ENCODE measurements at places on chromosomes 5 and 9.

DNA sequence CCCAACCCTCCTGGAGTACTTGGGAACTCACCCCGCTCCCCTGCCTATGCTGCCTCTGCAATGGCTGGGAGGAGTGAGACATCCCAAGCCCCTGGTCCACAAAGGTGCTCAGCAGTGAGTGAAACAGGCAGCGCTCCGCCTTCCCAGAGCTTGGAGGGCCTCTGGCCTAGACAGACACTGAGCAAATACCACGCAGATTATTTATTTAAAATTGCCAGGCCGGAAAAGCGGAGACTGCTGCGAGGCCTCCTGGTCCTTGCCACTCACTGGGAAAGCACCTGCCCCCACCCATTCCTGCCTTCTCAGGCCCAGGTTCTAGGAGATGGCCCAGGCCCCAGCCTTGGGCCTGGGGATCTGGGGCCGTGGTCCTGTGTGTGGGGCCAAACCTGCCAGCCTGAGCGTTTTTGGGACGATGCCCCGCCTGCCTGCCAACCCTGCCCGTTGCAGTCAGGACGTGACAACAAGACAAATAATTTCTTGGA lies 17.4 kb downstream of the FGF18 start:
- no peak for DNase-seq

GRCh38 chr5:82129723-82130285 lies 148.3 kb downstream of the RPS23 start:
- no peak for DNase-seq

DNA sequence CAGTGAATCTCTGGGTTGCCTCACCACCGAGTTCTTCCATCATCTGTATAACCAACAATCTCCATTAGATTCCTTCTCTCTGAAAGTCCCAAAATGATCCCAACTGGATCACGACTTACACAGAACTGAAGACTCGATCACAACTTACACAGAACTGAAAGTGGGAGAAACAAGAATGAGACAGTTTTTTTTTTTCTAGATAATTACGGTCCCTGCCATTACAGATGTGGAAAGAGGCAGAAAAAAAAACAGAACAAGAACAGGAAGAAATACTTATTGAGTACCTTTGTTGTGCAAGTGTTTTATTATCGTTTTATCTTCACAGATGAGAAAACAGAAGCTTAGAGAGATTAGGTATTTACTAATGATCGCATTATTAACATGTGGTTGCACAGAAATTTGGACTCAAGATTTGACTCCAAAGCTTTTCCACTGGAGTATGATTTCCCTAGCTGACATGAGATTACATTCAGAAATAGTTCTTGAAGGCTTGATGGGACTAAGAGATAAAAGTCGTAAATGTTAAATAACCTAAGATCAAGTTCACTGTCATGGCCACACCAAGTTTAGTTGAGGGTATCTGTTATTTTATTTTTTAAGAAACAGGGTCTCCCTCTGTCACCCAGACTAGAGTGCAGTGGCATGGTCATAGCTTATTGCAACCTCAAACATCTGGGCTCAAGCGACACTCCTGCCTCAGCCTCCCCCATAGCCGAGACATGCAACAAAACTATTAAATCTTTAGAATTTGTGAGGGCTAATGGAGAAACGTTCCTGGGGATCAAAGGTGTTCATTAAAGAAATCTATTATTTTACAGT lies 8.9 kb downstream of the PLK2 start:
- DNase-seq, result no peak

GRCh38 chr5:121737120-121737519 lies 114.6 kb upstream of the FTMT start:
- DNase-seq, result no peak

DNA sequence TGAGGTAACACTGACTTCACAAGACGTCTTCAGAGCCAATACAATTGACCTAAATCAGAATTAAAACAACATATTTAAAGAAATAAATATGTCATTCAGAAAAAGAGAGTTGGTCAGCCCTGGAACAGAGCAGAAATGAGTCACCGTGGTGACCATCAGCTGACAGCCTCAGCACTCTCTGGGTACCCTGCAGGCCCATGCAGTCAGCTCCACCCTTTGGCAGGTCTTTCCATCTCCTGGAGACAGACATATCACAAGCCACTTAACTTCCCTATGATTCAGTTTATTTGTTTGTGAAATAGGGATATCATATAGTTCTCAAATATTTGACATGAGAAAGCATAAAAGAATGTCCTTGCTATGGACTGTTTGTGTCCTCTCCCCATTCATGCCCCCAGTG lies 151.6 kb upstream of the MEF2C start:
- DNase-seq, result no peak

GRCh38 chr9:96551403-96551802 lies 68.2 kb downstream of the CDC14B start:
- DNase-seq, result no peak

DNA sequence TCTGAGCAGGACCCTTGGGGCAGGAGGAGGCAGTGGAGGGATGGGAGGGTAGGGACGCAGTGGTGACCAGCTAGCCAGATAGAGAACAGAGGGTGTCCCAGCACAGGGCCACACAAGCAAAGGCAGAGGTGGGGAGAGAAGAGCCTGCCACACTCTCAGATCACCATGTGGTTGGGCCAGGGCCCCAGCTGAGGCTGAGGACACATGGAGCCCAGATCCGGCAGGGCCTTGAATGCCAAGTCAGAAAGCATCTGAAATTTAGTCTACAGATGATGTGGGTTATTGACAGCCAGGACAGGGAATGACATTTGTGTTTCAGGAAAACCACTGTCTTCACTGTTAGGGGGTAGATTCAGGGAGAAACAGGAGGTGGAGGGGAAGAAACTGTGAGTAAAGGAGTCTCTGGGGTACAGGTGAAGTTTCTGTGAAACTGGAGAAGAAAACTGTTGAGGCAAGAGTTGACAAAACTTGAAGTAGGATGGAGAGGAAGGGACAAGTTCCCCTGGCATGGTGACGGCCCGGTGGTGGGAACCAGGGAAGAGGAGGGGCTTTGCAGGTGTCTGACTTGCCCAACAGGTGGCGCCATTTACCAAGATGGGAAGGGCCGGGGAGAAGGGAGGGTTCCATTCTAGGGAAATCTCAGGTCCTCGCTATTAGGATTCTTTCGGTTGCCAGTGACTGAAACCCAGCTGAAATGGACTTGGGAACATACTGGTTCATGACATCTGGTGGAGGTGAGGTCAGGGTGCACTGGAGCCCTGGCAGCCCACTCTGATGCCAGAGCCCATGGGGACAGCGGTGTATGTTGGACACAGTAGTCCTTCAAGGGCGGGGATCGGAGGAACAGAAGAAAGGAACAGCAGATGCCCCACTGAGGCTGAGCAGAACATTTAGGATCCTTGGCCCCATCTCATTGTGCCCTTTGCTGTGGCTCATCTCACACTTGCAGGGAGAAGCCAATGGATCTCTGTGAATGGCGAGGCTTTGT lies 100.1 kb downstream of the KCNIP1 start:
- no peak for DNase-seq

GRCh38 chr5:143126174-143127019 lies 277.1 kb downstream of the NR3C1 start:
- no peak for DNase-seq

DNA sequence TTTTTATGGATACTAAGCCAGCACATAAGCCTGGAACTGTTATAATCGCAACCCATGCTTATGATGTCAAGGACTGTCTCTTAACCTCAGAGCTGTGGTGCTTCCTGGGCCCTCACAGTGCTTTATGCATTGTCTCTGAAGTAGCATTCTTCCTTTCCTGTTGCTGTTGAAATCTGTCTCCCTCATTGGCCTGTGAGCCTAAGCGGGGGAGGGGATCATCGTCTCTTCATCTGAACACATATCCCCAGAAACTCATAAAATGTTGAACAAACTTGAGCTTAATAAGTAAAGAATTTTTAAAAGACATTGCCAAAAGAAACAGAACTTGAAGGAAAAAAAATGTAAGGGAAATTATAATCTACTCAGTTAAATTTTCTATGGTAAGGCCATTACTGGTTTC lies 80.3 kb downstream of the SGCD start:
- DNase-seq, result no peak

DNA sequence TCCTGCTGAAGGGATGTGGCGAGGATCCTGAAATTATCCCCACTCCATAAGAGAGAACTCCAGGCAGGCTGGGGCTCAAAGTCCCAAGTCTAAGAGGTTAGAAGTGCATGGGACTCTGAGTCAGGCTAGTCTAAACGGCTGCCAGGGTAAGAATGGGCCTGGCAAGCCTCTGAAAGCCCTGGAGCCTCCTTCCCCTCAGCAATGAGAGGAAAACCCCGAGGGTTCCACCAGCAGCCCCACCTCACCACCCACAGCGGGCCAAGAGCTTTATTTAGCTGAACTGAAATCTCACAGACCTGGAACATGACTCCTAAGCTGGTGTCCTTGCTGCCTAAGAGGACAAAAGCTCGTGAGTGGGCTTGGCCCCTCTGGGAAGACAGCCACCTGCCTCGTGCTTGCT lies 135.5 kb downstream of the SEC61B start:
- no peak for DNase-seq

- DNase-seq, result no peak
These were observed 152.9 kb downstream of the NIPBL start for GRCh38 chr5:37029436-37029835.

DNA sequence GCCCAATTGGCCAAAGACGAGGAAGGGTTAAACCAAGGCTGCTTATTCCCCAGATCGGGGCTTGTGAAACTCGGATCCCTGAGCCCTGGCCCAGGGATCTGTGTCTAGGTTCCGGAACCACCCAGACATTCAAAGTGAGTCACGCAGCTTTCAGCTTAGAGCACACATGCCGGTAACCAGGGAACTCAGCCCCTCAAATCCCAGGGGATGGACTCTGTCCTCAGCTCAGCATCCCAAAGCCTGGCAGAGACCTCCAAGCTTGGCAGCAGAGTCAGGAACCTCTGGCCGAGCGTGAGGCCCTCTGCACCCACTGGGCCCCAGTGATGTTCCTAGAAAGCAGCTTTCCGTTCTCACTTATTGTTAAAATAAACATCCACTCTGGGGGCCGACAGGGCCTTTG lies 5.1 kb downstream of the PNPLA7 start:
- no peak for DNase-seq

GRCh38 chr5:136190091-136190720 lies 2.8 kb downstream of the SMIM32 start:
- DNase-seq, result no peak

GRCh38 chr5:140319833-140320232 lies 16.9 kb upstream of the PFDN1 start:
- no peak for DNase-seq

GRCh38 chr5:176836811-176837706 lies 26.7 kb downstream of the UNC5A start:
- DNase-seq, result no peak

- DNase-seq, result no peak
These were observed 2.2 kb upstream of the CEL start for GRCh38 chr9:133059623-133060022.

DNA sequence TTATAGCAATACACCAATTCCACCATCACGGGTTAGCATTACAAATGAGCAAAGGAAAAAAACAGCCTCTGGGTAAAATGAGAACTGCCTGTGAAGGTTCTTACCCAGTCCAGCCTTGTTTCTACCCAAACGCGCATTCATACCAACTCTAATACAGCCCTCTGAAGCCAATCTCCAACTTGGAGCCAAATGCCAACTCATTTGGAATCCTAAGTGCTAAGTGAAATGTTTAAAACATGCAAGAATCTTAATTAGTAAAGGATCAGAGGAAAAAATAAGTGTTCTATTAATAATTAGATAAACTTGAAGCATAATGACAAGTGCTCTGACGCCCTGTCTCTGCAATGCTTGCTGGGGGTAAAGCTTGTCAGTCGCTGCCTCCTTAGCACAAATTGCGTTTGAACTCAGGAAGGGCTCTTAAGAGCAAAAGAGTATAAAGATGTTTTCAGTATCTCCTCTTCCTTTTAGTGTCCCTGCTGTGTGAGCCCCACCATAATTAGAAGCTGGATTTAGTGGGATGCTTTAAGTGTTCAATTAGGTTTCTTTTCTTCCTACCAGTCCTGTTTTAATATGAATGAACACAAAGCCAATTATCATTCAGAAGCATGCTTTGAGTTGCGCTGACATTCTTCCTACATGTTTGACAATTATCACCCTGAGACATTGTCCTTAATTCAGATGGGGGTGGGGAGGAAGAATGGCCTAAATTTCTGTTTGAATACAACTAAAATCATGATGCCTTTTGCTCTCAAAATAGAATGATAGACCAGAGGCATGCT lies 537.6 kb downstream of the DTWD2 start:
- DNase-seq, result no peak

DNA sequence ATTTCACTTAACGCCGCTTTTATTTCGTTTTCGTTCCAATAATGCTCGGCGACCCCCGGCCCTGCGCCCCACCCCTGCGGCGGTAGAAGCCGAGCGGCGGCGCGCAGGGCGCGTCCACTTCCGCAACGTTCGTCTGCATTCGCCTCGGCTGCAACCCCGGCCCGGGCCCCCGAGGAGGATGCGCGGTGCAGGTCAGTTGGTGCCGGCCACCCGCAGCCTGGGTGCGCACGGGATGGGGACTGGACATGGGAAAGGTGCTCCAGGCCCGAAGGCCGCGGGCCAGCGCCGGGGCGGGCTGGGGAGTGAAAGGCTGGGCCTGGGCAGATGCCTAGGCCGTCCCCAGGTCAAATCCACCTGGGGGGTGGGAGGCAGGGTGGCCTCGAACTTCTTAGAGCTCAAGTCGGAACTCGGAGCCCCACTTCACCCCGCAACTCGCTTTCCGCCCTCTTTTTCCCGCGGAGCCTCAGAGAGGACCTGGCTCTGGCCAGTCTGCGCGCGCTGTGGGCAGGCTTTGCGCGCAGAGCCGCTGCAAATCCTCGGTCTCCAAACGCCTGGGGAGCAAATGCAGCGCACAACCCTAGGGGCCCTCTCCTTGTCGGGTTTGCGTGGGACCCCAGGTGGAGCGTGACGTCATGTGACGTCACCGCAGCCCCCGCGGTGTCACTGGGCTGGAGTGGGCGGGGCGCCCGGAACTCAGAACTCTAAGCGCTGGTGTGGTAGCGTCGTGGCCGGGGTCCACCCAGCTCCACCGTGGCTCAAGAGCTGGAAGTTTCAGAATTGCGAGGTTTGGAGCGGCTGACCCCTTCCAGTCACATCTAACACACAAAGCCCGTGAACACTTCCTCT lies 3.3 kb downstream of the TLX3 start:
- DNase-seq, result no peak

DNA sequence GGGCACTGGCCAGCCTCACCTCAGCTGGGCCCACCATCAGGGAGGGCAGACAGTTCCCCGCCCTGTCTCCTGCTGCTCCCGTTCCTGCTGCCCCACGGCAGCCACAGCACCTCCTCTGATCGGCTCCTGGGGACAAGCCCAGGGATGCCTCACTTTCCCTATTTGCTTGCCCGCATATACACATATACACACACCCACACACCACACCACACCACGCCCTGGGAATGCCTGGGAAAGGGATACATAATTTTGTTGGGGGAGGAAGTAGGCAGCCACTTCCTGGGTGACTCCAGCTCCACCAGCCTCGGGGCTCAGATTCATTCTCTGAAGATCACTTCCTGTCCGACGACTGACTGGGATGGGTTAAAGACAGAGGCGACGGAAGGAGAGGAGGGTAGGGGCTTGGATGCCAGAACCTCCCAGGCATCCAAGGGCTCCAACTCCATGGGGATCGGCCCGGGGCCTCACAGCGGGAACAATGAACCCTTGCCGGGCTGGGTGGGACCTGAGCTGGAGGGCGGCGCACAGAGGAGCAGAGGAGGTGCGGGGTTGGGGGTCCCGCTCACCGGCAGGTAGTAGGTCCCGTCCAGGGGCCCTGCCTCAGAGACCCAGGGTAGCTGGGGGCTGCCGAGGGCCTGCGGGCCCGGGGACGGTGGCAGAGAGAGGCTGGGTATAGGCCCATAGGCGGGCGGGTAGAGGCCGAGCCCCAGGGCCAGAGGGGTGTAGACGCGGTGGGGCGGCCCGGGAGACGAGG lies 2.0 kb upstream of the MZB1 start:
- DNase-seq, result no peak

- no peak for DNase-seq
These were observed 484.6 kb downstream of the SLCO4C1 start for GRCh38 chr5:101811466-101811865.

GRCh38 chr5:65796269-65796668 lies 74.3 kb downstream of the NLN start:
- no peak for DNase-seq

Measured in NCI-H1436 treated with DMSO at 0.1 percent for 48 hours (cell line).